ENCODE measurements at places on chromosomes 2 and 18. TPM values are rescaled to one million over a fixed set of nuclear protein-coding genes. Genes with fewer than 3 reads are reported as not detected.

DNA sequence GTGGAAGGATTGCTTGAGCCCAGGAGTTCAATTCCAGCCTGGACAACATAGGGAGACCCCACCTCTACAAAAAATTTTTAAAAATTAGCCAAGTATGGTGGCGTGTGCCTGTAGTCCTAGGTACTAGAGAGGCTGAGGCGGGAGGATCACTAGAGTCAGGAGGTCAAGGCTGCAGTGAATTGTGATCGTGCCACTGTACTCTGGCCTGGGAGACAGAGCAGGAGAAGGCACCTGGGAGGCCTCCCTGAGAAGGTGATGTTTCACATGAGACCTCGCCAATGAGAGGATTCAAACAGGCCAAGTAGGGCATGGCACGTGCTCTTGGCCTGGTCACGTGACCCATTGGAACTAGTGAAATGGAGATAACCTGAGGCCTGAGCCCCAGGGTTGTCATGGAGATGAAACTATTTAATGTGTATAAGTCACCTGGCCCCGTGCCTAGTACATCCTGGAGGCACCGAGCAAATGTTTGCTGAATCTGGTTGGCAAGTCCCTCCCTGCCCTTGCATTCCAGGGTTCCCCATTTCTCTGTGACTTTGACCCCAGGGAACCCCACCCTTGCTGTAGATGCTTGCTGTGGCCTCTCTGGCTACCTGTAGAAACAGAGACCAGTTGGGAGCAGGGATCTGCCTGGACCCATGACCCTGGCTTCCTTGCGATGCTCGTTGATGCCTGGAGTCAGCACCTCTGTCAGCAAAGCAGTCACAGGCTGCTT, 26.1 kb upstream of the ROCK2 start:
- DNase-seq: no peak

DNA sequence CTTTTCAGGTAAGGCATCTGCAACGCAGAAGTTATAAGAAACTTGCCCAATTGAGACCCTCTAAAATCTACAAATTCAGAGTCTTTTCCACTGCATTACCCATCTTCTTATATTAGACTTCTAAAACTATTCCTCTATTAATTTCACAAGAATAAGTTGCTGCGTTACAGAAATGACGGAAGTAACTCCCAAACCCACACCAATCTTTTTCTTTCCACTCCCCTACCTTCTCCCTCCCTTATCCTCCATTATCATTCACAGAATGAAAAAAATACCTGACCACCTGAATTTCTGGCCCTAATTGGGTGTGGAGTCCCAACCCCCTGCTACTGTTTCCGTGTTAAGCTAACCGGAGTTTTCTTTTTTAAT, 689 bp downstream of the RPRD1A start:
- no peak for DNase-seq

The GATA6 gene
- total RNA-seq: not detected

The IL36B gene
- not detected for total RNA-seq

- no peak for DNase-seq
Observed at GRCh38 chr18:10241579-10241978, 212.9 kb upstream of the APCDD1 start.

The MAB21L4 gene
- total RNA-seq: not detected

GRCh38 chr2:42046819-42047487, 868 bp upstream of the PKDCC start:
- no peak for DNase-seq

GRCh38 chr2:230209422-230210051, 10.2 kb downstream of the SP110 start:
- DNase-seq: no peak

The COPS9 gene
- total RNA-seq: 65.0 TPM
